ENCODE measurements at places on chromosomes 7 and 10.

- peak; percentile 68 for DNase-seq
These were observed 171.3 kb downstream of the MAGI2 start for GRCh38 chr7:79282070-79282694.

DNA sequence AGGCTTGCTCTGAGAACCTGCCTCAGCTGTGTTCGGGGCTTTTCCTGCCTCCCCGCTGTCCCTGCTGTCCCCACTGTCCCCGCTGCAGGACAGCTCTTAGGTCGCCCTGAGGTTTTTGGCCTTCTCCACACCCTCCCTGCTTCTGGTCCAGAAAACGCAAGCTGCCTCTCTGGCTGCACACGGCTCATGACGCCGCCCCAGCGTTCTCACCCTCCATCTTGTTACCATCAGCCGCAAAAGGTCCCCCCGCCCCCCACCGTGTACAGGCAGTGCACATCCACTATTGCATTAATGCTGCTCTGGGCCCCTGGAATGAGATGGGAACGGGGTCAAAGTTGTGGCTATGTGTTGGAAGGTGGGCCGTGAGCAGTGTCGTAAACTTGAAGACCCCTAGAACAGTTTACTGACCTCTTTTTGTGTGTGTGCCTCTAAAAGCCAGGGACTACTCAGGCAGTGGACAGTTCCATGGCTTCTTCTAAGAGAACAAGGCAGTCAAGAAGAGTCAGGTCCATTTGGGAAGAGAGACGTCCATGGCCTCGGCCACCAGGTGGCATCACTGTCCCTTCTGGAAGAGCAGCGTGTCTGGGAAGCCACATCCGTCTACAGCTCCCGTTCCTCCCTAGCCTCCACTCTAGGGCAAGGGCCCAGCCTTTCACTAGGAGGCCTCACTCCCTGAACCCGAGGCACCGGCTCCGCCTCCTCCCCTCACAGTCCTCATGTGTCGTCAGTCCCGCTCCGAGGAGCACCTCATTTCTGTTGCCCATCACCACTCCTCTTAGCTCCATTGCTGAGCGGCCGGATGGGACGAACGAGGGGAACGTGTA is 38.5 kb upstream of the MKRN1 start:
- peak; percentile 90 for DNase-seq

GRCh38 chr10:26408858-26409494 is 29.2 kb upstream of the APBB1IP start:
- DNase-seq, result no peak

- DNase-seq, result no peak
These were observed 8.5 kb downstream of the GPER1 start for GRCh38 chr7:1096156-1097119.

GRCh38 chr10:89478085-89478738 is 57.2 kb downstream of the SLC16A12 start:
- DNase-seq, result peak; percentile 8

- DNase-seq, result no peak
These were observed 17.9 kb upstream of the SERPINE1 start for GRCh38 chr7:101108961-101109360.

- no peak for DNase-seq
These were observed 23.3 kb downstream of the CLIP2 start for GRCh38 chr7:74312418-74313028.

DNA sequence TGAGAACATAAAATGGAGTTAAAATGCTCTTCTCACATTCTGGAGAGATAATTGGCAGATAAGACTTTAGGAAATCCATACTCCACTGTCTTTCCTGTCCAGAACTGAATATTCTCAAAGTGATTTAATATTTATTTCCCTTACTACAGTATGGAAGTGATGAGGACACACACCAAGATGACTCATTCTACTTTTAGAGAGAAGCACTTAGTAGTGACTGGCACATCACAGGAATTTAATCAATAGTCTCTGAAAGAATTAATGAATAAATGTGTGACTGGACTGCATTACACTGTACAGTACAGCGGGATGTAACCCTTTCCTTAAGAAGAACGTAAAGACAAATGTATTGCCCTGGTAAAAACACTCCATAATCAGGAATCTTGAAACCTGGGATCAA is 116.7 kb downstream of the SEMA3E start:
- no peak for DNase-seq

- no peak for DNase-seq
These were observed 2.6 kb downstream of the CAMK2B start for GRCh38 chr7:44322631-44323363.

DNA sequence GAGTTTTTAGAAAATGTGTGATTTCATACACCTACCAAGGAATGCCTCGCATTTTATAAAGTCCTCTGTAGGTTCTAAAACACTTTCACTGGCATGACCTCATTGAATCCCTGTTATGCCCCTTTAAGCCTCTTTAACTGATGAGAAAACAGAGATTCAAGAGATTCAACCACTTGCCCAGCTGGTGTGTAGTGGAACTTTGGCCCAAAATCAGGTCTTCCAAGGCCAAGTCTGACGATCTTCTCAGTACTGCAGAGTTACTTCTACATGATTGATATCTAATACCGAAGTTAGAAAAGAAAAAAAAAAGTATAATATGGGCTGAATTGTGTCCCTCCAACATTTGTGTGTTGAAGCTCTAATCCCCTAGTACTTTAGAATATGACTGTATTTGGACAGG is 202.0 kb downstream of the WDR11 start:
- DNase-seq, result no peak

- DNase-seq, result no peak
These were observed 37.9 kb upstream of the MTPAP start for GRCh38 chr10:30386801-30387588.

DNA sequence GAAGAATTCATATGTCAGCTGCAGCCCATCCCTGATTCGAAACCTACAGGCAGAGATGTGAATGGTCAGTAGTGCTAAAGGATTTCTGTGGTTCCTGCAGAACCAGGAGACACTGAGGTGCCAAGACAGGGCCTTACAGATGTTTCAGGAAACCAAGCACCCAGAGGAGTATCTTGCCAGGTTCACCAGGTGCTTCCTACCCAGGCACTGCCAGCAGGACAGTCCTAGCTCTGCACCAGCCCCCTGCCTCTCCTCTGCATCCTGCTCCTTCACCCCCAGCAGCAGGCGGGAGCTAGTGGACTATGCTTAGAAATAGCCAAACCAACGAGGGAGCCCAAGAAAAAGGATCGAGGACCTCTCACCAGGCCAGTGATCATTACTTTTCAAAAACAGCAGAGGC is 4.2 kb upstream of the IKZF1 start:
- no peak for DNase-seq

DNA sequence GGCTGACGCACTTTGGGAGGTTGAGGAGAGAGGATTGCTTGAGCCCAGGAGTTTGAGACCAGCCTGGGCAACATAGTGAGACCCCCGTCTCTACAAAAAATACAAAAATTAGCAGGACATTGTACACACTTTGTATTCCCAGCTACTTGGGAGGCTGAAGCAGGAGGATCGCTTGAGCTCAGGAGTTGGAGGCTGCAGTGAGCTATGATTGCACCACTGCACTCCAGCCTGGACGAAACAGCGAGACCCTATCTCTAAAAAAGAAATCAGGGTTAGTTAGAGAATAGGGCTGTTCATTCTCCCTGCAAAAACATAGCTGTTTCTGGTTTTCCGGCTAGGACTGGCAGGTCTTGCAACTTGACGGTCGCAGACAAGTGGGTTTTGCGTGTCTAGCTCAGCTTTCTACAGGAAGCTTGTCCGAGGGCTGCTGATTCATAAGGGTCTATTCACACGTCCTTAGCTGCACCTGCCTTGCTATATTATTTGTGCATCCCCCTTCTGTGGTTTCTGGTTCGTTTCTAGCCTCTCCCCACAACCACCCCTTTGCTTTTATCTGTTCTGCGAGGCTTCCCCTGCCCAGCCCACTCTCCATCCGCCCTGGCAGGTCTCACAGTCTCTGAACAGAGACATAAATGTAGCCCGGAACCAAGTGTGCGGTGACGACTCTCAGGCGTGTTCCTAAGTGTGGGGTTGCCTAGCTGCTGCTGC is 10.7 kb downstream of the AMZ1 start:
- DNase-seq, result peak; percentile 98

GRCh38 chr10:48472501-48473069 is 132.3 kb downstream of the ARHGAP22 start:
- peak; percentile 34 for DNase-seq

DNA sequence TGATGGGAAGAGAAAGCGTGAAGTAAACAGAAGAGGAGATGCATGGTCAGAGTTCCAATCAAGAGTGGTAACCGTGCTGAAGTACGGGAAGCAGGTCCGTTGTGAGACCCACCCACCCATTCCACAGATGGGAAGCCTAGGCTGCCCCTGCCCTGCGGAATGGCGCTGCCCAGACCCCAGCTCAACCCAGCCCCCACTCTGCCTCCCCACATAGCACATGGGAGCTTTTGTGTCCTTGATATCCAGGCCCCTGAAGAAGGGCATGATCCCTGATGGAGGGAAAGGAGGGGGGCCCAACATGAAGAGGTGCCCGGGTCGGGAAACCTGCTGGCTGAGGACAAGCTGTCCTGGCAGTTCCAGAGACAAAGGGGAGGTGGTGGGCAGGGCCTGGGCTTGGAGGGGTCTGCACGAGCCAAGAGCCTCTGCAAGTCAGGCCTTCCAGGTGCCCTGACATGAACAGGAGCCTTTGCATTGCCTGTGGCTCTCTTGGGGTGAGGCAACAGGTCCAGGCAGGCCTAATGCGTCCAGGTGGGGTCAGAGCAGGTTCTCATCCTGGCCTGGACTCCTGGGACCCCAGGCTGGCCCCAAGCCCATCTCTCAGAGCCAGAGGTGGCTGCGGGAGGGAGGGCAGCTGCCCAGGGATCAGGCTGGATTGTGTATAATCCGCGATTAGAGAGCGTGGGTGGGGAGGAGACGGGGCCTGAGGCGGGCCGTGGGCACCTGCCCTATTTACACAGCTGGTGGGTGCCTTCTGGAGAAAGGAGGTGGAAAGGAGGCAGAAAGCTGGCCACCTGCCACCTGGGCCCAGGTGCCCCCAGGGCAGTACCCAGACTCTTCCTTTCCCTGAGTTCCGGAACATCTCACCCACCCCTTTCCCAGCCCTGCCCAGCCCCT is 23.5 kb downstream of the YKT6 start:
- no peak for DNase-seq

DNA sequence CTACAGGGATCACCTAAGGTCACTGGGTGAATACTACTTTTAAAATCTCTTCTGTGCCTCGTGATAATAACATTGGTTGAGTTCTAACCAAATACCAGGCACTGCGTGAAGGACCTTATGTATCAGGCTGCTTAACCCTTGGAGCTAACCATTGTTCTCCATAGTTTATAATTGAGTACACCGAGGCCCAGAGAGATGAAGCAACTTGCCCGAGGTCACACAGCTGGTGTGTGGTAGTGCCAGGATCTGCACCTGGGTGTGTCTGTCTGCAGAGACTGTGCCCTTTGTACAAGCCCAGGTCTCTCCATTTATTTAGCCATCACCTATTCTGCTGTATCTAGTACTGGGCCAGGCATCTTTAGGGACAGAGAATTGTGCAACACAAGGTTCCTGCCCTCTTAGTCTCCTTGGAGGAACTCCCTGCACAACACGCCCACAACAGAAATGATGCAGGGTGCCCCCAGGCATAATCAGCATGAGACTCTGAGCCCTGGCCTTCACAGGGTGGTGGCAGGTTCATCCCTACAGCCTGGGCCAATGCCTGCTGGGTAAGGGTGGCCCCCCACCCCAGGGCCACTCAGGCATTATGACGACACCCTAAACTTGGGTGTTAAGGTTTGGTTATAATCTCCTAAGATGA is 31.5 kb downstream of the UNC5B start:
- peak; percentile 44 for DNase-seq

- peak; percentile 30 for DNase-seq
These were observed 31.0 kb downstream of the CUX1 start for GRCh38 chr7:101848208-101848951.

GRCh38 chr10:122656741-122657140 is 42.9 kb downstream of the C10orf120 start:
- DNase-seq, result no peak

DNA sequence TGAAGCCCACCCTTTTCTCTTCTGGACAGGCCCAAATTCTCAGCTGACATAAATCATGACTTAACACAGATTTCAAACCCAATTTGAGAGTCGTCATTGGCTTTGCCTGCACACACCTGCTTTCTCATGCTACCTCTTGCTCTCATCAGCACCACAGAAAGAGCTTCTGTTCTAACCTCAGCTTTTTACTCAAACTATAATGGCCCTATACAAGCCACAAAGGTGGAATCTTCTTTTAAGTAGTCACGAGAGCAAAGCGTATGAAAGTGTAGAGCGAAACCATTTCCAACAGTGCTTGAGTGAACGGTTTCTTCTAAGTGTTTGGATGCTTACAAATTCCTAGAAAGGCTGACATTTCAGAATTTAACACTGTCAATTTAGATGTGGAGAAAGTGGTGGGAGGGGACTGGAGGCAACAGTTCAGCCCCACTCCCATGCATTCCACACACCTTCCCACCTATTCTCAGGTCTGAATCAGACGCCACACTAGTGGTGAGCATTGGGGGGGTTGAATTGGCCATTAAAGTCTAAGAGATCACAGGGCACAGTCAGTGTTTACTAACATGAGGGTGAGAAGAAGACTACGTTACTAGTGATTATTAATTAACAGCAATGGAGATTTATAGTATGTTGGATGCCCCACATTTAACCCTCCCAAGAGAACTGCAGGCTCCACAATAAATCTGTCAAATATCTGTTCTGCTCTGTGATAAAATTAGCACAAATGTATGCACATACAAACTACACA is 114.0 kb downstream of the PRKCQ start:
- no peak for DNase-seq

GRCh38 chr10:121813211-121813815 is 114.5 kb downstream of the ATE1 start:
- DNase-seq, result peak; percentile 56

DNA sequence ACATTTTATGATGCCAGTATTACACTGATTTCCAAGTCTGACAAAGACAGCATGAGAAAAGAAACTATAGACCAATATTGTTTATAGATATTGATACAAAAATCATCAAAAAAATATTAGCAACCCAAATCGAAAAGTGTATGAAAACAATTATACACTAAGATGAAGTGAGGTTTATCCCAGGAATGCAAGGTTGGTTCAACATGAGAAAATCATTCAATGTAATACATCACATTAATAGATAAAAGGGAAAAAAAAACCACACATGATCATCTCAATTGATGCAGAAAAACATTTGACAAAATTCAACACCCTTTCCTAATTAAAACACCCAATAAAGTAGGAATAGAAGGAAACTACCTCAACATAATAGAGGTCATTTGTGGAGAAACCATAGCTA is 153.9 kb downstream of the DNAJC1 start:
- DNase-seq, result no peak

DNA sequence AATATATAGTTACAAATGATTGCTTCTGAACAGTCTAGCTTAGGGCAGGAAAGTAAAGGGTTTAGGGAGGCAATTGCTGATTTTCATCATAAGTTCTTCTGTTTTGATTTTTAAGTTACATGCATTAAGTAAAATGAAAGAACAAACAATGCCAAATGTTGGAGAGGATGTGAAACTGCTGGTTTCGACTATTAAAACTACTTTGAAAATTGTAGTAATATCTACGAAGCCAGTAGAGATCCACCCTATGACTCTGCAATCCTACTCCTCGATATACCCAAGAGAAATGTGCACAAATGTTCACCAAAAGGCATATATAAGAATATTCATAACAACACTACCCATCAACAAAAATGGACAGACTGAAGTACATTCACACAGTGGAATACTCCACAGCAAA is 24.3 kb downstream of the PDZD8 start:
- no peak for DNase-seq

Data from NB4 (cell line).